ENCODE measurements at places on chromosomes 2 and 18.
A peak's percentile ranks its signal among the peaks of the same experiment; 100 is the strongest.

GRCh38 chr2:83531206-83531826, 927.8 kb downstream of the SUCLG1 start:
- no peak for DNase-seq

- DNase-seq = no peak
Measured at GRCh38 chr2:54595999-54596902, 127.2 kb upstream of the EML6 start.

GRCh38 chr18:52394602-52395001, 54.6 kb downstream of the DCC start:
- DNase-seq = no peak

- DNase-seq = peak; percentile 74
Measured at GRCh38 chr18:47215554-47216138, 35.8 kb downstream of the SKOR2 start.

- no peak for DNase-seq
Measured at GRCh38 chr2:16249246-16250055, 309.1 kb downstream of the MYCN start.

- DNase-seq = no peak
Measured at GRCh38 chr18:67621906-67622305, 105.4 kb upstream of the DSEL start.

All from Jurkat, Clone E6-1 (cell line).